ENCODE measurements at places on chromosomes 1 and 21.

DNA sequence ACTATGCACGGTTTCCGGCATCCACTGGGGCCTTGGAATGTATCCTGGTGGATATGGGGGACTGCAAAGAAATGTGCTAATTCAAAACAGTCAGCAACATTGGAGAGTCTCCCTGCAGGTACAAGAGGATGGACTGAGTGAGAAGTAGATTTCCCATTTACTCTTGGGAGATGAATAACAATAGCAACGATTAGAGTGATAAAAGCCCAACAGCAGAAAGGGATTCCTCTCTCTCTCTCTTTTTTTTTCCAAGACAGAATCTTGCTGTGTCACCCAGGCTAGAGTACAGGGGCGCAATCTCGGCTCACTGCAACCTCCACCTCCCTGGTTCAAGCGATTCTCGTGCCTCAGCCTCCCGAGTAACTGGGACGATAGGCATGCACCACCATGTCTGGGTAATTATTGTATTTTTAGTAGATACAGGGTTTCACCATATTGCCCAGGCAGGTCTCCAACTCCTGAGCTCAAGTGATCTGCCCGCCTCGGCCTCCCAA, 5.0 kb upstream of the SHCBP1L start:
- no peak for DNase-seq

DNA sequence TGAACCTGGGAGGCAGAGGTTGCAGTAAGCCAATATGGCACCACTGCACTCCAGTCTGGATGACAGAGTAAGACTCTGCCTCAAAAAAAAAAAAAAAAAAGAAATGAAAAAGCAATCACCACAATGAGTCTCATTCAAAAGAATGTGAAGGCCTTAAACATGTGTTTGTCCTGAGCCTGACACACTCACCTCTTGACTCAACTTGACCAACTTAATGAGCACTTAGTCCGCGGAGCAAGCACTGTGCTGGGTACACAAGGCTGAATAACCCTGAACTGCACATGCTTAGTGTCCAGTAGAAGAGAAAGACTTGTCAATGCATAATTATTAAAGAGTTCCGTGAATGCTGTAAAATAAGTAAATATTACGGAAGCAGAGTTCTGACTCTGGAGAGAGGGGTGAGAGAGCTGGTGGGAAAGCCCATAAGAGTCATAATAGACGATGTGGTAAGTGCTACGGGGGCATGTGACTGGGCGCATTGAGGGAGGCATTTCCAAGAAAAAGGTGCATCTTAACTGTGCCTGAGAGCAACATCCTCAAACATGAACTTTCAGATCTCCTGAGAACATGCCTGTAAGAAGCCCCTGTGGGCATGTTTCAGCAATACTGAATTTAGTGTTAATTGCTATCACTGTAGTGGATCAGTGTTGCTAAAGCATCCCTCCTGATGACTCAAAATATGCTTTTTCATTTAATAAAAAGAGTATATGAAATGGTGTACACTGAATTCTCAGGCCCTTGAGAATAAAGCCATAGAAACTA, 27.2 kb downstream of the MCOLN2 start:
- no peak for DNase-seq

DNA sequence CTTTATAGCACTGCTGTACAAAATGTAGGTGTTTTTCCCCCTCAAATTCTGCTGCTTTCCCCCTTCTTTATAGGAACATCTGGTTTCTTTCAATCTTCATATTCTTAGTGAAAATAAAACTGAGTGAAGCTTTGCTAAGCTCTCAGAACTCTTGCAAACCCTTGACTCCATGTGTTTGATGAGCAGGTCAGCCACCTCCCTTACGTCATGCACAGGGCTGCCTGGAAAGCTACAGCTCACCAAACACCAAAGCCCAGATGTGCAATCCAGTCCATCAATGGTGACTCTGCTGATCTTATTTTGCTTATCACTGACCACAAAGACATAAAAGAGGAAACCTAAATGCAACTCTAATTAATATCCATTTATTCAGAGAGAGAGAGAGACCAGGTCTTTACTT, 5.5 kb downstream of the CACNA1E start:
- no peak for DNase-seq

DNA sequence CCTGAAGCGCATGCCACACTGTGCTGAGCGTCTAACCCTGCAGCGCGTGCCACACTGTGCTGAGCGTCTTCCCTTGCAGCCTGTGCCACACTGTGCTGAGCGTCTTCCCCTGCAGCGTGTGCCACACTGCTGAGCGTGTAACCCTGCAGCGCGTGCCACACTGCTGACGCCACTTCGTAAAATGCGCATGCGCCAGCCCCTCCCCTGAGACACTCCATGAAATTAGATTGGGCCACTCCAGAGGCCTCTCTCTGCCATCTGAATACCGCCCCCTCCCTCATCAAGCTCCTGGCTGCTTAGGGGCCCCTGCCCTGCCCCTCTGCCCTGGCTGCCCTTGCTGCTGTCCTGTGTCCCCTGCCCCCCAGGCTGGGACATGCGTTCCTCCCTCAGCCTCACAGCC, 84.8 kb downstream of the POFUT2 start:
- no peak for DNase-seq

DNA sequence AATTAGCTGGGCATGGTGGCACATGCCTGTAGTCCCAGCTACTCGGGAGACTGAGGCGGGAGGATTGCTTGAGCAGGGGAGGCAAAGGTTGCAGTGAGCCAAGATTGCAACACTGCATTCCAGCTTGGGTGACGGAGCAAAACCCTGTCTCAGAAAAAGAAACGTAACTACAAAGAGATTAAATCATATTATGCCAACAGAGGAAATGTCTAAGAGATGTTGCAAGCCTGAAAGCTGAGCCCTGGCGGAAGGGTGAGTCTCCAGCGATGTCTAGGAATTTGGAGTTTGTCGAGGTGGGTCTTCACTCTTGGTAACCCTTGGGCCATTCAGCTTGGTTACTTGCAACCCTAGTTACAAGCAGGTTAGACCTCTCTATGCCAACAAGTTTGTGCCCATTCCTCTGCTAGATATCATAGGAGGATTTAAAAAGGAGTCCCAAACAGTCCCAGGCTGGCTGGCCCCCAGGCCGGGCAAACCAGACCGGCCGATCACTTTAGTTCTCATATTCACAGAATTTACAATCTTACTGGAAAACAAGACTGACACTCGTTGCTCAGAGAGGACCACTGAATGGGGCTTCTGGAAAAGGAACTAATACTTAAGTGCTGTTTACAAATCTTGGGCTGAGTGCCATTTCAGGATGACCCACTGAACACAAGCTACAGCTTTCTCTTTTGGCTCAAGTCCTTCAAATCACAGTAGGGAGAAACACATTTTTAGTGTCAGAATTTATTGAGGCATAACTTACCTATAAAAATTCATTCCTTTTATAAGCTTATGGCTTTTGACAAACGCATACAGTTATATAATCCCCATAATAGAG, 27.1 kb downstream of the SLC30A1 start:
- DNase-seq = no peak

DNA sequence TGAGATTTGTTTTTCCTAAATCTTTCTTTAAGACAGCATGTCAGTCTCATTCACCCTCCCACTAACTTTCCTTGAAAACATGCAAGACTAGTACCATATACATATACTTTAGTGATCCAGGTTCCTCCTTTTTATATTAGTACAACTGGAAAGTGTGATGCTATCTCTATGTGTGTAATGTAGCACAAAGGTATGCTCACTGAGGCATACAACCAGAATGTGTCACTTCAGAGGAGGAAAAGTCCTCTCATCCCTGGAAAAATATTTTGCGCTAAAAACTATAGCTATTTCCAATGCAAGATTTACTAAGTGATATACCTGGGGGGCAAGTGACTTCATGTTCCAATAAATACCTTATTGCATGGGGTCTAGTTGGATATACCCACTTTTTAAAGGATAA, 45.9 kb downstream of the BARHL2 start:
- DNase-seq = no peak

- DNase-seq = no peak
These were observed 39.1 kb upstream of the ID3 start for GRCh38 chr1:23598424-23598823.

- DNase-seq = no peak
These were observed 27.8 kb downstream of the RHCE start for GRCh38 chr1:25392841-25393240.

DNA sequence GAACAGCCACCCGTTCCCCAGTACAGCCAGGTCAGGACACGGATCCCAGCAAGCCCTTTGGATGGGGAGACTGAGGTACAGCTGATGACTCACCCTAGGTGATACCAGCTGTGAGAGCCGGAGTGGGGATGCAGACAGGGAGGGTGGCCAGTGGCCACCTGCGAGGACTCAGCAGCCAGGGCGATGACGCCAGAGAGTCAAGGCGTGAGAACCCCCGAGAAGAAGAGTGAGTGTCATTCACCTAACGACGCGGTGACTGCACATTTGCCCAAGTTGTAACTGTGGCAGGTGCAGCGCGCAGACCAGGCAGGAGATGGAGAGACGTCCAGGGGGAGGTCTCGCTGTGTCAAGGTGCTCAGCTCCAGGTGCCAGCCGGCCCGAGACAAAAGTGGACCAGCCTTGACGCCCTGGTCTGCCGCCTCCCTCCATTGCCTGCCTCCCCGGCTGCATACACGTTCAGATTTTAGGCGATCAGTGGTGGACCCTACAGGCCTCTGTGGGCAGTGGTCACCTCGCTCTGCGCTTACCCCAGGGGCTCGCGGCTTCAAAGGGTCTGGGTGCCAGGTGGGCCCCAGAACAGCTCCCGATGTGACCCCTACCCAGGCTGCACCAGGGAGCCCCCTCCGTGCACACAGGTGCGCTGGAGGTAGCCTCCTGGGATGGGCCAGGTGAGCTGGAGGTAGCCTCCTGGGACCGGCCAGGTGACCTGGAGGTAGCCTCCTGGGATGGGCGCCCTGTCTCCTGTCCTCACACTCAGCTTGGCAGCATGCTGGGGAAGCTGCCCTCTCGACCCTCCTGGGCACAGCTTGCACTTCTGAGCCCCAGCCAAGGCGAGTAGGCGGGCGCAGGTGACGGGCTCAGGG, 11.9 kb downstream of the LRRC3 start:
- no peak for DNase-seq

DNA sequence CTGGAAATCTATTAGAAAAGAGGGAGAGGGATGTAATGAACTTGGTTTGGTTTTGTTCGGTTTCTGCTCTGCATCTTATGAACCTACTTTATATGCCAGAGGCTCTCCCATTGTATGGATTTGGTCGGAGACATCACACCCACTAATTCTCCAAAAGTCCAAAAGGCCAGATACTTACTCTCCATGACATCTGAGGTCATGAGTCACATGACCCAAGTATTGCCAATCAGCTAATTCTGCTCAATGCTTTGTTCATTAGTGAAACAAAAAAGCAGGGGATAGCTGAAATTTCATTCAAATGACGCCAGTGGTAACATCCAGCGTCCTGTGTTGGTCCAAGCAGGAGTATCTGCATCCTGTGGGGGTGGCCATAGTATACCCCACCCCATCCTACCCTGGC, 173.6 kb downstream of the TRIM33 start:
- no peak for DNase-seq

DNA sequence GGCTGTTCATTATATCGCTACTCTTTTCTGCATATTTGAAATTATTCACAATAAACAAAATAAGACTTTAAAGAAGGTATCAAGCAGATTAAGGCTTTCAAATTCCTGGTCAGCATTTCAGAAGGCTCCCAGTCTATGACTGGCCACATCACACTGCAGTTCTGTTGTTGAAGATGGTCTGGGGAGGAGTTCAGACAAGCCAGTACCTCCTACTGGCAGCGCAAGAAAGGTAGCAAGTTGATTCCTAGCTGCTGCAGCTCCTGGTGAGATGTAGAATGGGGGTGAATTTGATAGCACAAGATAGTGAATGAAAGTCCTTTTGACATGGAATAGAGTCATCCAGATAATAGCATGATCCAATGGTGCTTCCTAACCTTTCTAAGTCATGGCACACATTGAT, 88.2 kb upstream of the BEND5 start:
- no peak for DNase-seq

DNA sequence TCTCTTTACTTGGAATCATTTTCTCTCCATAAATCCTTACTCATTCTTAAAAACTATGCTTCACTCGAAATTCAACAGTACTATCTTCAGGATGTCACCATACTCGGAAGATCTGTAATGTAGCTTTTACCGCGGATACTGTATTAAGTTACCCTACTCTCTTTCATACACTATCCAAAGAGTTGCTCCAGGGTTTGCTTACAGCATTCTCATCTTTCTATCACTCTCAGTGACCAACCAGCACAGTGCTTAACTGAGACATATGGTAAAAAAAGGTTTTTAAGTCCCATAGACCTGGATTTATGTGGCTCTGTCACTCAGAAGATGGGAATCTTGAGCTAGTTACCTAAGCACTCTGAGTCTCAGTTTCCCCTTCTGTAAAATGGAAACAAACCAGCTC, 15.8 kb downstream of the GTF2B start:
- no peak for DNase-seq

GRCh38 chr1:3727042-3727824, 25.0 kb upstream of the CCDC27 start:
- DNase-seq = no peak

DNA sequence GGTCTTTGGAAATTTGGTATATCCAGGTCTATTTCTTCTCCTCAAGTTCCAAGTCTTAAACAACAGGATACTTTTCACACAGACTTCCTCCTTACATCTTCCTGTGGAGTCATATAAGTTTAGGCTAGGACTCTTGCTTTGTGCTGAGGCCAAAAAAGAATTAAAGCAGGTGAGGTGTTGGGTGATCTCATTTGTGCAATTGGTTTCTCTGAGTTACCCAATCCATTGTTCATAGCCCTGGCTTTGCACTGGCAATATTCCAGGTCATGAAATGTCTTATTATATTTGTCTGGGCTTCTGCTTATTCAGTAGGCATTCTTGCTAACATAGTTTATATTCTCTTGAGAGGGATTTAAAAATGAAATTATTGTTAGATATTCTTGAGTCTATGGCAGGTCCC, 14.1 kb upstream of the KIAA0040 start:
- DNase-seq = no peak

DNA sequence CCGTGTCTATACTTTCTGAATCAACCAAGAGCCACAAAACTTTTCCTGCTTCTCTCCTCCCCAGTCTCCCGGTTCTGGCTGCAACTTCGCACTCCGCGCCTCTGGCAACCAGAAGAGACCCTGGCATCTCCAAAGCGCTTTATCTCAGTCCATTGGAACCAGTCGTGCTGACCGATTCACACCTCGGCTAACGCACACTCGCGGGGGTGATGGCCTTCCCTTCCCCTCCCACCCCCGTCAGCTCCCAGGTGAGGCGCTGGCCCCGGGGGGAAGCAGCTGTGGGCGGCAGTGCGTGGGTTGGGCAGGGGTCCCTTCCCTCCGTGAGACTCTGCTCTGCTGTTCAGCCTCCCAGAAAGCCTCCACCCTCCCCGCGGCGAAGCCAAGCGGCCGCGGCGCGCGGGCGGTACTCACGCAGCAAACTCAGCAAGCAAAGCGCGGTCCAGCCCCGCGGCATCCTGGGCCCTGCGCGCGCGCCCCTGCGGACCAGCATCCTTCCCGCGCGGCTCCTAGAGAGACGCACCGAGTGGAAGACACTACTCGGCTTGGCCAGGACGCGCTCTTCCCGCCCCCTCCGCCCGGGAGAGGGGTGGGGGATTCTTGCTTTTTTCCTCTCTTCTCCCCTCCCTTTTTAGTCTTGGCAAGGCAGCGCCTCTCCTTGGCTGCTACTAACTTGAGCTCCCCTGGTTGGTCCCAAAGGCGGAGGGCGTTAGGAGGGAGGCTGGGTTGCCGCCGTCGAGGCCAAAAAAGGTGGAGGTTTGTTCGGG, at the start of gene CD34:
CD34 (minus strand) TSS at position 535 of the 764 bp plus-strand sequence; CDS start at position 490, 45 bp downstream.
- DNase-seq = peak; percentile 32
